ENCODE measurements at places on chromosomes 2 and 18.
A peak's percentile ranks its signal among the peaks of the same experiment; 100 is the strongest.

- DNase-seq = no peak
Observed at GRCh38 chr18:77061946-77062517, 70.6 kb downstream of the MBP start.

DNA sequence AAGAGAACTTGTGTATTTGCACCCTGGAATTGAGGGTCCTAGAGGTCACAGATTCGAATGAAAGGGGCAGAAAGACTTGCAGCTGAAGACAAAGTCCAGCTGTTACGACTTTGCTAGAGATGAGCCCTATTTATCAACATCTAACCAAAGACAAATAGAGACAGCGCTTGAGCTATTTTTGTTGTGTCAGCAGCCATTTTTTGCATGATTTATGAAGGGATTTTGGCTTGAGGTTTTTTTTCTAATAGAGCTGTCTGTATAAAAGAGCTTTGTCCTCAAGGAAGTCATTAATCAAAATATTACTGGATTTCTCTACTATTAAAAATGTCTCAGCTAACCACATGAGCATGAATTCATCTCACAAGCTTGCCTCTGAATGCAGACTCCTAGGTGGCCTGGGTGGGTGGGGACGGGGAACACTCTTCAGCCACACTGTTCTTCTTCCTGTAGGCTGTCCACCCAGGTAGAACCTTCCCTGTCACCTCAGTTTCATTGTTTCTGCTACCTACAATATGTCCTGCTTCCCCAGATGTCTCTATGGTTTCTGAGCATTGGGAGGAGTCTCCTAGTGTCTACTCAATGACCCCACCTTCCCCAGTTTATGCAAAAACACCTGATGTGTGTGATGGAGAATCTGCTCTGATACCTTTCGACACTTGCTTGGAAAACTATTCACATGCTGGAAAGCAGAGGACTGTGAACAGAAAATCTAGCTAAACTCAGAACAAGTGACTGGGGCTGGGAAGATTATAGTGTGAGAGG is 7.2 kb upstream of the CD226 start:
- DNase-seq = no peak

GRCh38 chr2:152189622-152190495 is 14.3 kb upstream of the STAM2 start:
- peak; percentile 55 for DNase-seq

GRCh38 chr2:64166637-64167420 is 22.6 kb upstream of the PELI1 start:
- no peak for DNase-seq

DNA sequence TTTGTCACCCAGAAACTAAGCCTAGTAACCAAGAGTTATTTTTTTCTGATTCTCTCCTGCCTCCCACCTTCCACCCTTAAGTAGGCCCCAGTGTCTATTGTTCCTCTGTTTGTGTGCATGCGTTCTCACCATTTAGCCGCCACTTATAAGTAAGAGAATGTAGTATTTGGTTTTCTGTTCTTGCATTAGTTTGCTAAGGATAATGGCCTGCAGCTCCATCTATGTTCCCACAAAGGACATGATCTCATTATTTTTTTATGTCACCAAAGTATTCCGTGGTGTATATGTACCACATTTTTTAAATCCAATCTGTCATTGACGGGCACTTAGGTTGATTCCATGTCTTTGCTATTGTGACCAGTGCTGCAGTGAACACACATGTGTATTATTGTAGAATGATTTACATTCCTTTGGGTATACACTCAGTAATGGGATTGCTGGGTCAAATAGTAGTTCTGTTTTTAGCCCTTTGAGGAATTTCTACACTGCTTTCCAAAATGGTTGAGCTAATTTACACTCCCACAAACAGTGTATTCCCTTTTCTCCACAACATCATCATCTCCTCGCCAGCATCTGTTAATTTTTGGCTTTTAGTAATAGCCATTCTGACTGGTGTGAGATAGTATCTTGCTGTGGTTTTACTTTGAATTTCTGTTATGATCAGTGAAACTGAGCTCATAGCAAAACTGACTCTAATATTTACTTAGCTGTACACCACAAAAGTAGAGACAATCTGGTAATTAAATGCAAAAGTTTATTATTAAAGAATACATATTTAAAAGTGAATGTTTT is 660.1 kb upstream of the SLC8A1 start:
- no peak for DNase-seq

Measured in hematopoietic multipotent progenitor cell treated with erythropoietin and hydrocortisone succinate and interleukin-3 and kit ligand, for 15 days (in vitro differentiated cells).